Activated naive CD4-positive, alpha-beta T cell treated with Interleukin-2 at 50 U/mL for 16 hours (primary cell): ENCODE measurements at places on chromosomes 1 and 21.

GRCh38 chr1:2199042-2199810, 4.7 kb upstream of the FAAP20 start:
- peak; percentile 83 for DNase-seq

- peak; percentile 23 for DNase-seq
Measured at GRCh38 chr21:17454315-17455027, 58.4 kb upstream of the CXADR start.

DNA sequence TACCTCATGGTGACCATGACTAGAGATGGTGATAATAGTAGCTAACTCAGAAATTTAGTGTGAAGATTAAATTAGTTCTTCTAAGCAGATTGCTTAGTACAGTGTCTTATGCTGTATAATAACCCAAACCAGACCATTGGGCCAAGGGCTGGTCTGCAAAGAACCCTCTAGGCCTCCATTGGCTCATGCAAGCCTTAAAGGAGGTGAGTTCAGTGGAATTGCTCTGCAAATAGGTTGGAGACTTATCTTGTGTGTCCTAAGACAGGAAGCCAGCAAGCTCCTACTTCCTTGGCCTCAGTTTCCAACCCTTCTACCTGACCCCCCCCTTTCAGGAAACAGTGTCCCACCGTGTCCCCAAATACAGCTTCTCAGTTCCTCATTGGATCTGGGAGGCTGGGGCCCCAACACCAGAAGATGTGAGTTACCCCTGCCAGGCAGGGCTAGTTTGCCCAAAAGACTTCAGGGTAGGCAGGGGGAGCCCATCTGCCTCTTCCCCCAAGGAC, 1.9 kb upstream of the MEF2D start:
- no peak for DNase-seq

GRCh38 chr1:239879321-239880170, 212.1 kb upstream of the FMN2 start:
- no peak for DNase-seq

- DNase-seq: no peak
Measured at GRCh38 chr1:180926164-180926981, 13.7 kb downstream of the KIAA1614 start.

DNA sequence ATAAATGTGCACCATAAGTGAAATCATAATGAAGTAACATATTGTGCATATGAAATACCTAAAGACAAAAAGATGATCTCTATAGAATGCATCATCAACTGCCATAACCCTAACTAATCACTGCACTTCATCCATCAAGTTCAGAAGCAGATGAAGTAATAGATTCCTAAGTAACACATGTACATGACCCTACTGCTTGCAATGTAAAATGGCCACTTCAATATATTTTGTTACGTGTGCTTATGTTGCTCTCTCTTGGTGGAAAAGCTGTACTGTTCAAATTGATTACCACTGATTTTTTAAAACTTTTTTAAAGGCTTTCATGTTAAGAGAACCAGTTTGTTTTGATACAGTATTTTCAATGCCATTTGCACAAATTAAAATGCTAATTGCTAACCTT, 141.8 kb downstream of the TTLL7 start:
- DNase-seq: no peak

GRCh38 chr1:247357781-247358211, 26.1 kb upstream of the ZNF496 start:
- no peak for DNase-seq

DNA sequence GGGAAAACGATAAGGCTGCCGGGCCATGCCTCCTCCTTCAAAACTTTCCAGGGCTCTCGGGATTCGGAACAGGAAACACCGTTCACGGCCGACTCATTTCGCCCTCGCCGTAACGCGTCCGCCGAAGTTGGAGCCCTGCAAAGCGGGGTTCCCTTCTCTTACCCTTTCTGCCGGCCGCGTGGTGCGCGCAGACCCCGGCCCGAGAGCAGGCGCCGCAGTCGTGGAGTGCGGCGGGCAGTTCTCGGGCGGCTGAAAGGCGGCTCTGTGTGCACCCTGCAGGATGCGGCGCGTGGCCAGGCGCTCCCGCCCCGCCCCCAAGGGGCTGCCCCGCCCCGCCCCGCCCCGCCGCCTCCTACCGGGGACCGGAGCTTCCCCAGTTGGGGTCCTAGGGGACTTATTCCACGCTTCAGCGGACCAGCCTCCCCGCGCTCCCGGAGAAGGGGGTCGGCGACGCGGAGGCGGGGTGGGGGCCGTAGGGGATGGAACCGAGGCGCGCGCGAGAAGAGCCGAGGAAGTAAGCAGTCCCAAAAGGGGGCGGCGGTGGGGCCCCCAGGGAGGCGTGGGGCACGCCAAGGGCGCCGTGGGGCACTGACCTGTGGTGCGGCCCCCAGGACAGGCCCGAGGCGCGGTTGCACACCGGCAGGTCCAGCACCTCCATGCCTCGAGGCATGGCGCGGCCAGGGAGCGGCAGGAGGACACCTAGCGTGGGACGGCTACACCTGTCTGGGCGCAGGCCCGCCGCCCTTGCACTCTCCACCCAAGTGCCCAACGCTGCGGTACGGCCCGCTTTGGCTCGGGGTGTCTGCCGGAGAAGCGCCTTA, at the start of gene MCOLN2:
Gene MCOLN2, minus strand, starts transcription at position 268 of the 821 bp plus-strand sequence. Its CDS starts 241 bp downstream, at position 27.
- peak; percentile 58 for DNase-seq
